ENCODE measurements at places on chromosomes 2 and 18.

- no peak for DNase-seq
Measured at GRCh38 chr18:7317804-7318231, 86.9 kb downstream of the LRRC30 start.

DNA sequence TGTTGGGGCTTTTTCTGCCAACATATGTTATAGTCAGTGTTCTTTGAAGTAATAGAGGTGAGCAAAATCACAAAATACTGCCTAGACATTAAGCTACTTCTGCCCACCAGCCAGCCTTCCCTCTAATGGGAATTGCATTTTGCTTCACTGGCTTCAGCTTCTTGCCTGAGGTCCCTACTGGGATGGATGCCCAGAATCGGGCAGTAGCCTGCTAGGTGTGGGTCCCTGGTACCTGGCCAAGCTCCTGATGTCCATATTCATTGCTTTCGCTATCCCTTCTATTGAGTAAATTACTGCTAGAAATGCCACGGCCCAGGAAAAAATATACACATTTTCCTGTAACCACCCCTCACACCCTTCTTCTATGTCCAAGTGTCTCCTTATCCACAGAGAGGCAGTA lies 27.0 kb downstream of the CRYGD start:
- DNase-seq: no peak

GRCh38 chr2:205755923-205756322 lies 73.6 kb downstream of the NRP2 start:
- DNase-seq: no peak

GRCh38 chr18:69402533-69402989 lies 1.9 kb downstream of the DOK6 start:
- no peak for DNase-seq

- DNase-seq: no peak
Measured at GRCh38 chr2:220276741-220277444, 649.5 kb downstream of the SLC4A3 start.

GRCh38 chr2:47239119-47239969 lies 84.2 kb upstream of the STPG4 start:
- no peak for DNase-seq

GRCh38 chr18:11857177-11857887 lies 6.1 kb downstream of the CHMP1B start:
- no peak for DNase-seq

DNA sequence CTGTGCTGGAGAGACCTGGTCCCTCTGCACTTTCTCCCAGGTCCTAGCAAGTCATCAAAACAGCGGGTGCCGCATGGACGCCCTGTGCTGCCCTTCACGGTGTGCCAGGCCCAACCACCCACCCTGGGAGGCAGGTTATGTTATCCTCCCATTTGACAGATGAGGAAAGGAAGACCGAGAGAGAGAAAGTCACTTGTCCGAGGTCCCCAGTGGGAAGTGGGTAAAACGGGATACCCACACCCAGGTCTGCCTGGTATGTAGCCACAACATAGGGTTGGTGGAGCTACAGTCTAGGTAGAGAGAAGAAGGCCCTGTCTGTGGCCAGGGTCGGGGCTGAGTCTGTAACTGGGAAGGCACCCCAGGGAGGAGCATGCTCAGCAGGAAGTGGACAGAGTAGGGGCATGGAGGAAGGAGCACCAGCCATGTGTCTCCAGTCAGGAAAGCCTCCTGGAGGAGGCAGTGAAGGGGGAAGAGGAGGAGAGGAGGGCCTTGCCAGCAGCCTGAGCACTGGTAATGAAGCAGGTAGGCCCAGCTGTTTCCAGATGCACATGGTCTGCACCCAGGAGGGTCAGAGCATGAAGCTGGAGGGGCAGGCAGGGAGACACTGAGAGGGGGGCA lies 98.4 kb downstream of the ZFP36L2 start:
- no peak for DNase-seq

DNA sequence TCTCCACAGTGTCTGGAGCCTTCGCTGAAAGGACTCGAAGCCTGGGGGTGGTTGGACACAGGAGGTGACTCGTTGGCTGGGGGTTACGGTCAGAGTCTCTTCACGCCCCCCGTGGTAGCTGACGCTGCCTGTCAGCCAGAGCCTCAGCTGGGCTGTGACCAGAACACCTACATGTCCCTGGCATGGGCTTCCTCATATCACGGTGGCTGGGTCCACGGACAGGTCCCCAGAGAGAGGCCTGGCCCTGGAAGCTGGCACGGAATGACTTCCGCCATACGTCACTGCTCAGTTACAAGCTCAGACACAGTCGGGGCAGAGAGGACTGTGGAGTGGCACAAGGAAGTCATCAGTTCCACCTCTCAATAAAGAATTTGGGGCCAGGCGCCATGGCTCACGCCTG lies 28.5 kb downstream of the ITGB1BP1 start:
- no peak for DNase-seq

GRCh38 chr2:176096986-176097819 lies 2.4 kb upstream of the HOXD12 start:
- DNase-seq: no peak

- DNase-seq: no peak
Measured at GRCh38 chr2:214578442-214578841, 167.6 kb downstream of the VWC2L start.

DNA sequence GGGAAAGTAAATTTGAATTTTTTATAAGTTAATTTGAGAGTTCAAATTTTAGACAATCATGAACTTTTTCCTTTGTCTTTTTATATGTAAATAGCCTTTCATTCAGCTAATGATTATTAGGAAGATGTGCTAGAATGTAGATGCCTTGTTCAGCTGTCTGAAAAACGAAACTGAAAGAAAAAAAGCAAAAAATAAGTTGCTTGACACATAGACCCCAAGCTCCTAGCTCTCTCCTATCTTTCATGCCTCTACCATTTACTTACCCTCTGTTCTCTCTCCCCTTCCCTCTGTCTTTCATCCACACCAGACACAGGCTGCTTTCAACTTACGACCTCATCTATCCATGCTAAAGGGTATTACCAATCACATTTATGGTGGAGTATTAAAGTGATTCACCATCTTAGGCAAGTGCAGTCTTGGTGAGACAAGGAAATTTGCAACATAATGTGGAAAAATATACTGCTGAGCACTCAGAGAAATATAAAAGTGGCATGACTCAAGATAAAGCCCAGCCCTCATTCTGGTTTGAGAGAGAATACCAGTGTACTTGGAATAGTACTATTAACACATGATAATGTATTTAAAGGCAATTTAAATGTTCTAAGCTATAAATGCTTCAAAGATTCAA lies 425.6 kb downstream of the SUCLG1 start:
- DNase-seq: no peak

GRCh38 chr2:216453955-216454614 lies 41.8 kb downstream of the SMARCAL1 start:
- DNase-seq: no peak

GRCh38 chr18:79597831-79598632 lies 81.6 kb upstream of the CTDP1 start:
- DNase-seq: no peak

GRCh38 chr2:101474731-101475384 lies at the start of gene RFX8:
Gene RFX8 (minus strand): TSS chr2:101475112. CDS start chr2:101466848, 8,264 bp downstream.
- DNase-seq: no peak

DNA sequence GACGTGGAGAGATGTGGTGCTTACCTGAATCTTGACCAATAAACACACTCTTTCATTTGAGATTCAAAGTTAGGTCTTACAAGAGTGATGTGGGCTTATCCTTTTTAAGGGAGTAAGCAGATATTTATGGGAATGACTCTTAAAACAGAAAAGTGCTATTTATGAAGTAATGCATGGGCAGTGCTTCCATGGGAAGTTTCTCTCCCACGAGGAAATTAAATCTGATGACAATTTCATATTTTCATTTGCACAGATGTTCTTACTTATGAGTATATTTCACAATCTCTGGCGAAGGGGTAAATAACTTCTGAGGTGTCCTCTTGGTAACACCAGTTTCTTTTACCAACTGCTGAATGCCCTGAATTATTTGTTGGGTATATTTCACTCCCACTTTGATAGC lies 21.0 kb downstream of the PNPT1 start:
- no peak for DNase-seq

DNA sequence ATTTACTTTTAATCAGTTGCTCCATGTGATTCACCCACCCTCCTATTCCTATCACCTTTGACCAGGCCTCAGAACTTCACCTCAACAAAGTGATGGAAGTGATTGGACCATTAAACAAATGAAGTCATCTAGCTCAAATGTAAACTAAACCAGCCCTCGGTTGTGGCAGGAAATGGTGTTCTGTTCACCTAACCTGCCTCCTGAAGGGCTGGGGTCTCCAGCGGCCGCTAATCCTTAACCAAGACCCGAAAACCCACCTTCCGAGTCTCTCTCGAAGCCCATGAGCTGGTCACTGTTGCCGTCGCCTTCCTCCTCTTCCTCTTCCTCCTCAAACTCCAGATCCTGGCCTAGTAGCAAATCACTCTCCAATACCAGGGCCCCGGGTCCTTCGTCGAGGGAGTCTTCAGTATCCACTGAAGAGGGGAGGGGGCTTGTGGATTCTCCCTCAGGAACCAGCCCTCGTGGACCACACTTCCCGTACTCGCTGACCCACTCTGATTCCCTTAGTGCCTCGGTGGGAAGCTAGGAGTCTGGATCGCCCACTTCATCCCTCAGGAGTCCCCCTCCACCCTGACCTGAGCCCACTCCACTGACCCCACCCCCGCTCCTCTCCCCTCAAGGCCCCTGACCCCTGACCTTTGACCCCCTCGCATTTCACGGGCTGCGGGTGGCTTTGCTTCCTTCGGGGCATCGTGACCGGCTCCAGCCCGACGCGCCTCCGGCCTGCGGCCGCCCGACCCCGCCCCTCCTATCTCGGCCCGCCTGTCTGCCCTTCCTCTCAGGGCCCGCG lies 503 bp downstream of the ZNF513 start:
- peak; percentile 46 for DNase-seq

DNA sequence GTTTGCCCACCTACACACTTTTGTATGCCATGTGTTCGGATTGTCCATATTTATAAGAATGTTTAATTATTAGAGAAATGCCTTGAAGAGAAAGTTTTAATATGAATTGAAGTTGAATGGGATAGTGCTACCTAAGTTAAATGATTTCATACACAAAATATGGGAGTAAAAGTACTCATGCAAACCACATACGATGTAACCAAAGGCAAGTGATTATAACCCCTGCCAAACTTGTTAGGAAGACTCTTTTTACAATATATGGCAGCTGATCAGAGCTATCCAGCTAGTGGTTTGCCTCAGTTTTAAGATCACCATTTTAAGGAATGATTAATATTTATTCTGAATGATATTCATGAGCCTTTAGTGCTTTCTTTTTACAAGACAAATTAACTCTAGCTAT lies 106.7 kb downstream of the MYO1B start:
- DNase-seq: no peak

DNA sequence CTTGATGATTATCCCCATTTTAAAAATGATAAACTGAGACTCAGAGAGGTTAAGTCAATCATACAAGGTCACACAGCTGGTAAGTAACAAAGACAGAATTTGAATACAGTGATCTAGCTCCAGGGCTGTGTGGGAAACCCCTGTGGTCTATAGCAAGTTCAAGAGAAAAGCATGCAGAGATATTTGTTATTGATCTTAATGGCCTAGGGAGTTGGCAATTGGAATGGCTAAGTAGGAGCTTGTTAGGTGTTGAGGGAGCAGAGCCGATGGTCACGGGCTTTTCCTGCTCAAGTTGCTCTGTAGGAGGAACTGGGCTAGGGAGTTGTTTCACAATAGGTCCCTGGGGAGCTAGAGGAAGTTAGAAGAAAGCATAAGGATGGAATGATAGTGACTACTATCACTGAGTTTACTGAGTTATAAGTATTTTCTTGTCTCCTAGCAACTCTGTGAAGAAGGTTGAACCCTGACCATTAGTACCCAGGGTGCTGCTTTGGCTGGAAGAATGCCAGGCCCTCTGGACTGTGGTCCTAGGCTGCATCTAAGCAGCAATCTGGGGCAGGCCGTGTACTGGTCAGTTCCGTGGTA lies 30.0 kb downstream of the RNF125 start:
- DNase-seq: no peak

- no peak for DNase-seq
Measured at GRCh38 chr18:9106800-9107584, 4.5 kb downstream of the NDUFV2 start.

DNA sequence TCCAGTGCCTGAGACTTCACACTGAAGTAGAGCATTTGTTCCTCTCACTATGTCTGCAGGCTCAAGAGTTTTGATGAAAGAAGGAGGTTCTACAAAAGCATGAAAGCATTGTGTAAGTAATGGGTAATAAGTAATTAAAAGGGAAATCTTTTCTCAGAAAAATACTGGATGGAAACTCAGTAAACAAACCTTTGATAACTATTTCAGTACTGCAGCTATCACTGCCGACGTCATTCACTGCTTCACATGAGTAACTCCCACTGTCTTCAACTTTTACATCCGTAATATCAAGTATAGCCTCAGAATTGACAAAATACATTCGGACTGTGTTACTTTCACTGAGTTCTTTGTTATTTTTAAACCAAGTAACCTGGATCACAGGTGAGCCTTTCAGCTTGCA lies 72.7 kb downstream of the TTN start:
- no peak for DNase-seq

DNA sequence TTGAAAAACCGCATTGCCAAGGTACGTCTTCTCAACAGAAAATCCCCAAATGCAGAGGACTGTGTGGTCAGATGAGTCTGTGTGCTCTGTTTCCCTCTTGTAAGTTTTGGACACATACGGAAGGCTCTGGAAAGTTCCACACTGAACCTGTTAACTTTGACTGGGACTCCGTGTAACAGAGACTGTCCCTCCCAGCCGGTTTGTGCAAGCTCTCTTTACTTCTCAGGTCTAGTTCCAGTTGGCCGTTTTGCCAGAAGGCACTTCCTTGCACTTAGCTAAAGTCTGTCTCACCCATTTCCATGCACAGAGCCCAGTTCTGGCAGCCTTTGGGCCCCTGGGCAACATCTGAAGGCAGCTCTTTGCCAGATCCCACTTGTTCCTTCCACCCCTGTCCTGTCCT lies 22.0 kb downstream of the EFHD1 start:
- no peak for DNase-seq

- no peak for DNase-seq
Measured at GRCh38 chr2:54424555-54425163, 31.5 kb upstream of the SPTBN1 start.

DNA sequence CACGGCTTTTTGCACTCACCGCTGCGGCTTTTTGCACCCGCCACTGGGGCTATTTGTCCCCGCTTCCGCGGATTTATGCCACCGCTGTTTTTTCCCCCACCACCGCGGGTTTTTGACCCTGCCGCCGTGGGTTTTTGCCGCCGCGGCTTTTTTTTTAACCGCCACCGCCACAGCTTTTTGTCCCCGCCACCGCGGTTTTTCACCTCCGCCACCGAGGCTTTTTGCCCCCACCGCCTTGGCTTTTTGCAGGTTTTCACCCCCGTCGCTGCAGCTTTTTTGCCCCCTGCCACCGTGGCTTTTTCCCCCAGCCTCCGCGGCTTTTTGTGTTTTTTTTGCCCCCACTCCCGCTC lies 2796.7 kb upstream of the TEKT4 start:
- no peak for DNase-seq

GRCh38 chr2:235073868-235074413 lies 122.1 kb downstream of the SH3BP4 start:
- DNase-seq: no peak

Data from left renal pelvis (tissue), 4 donors.